Naive thymus-derived CD4-positive, alpha-beta T cell (primary cell): ENCODE measurements at places on chromosomes 7 and 10.

- no peak for DNase-seq
- H3K27me3 ChIP-seq, result no peaks in the 10 kb centered on the region
- no peak overlapping the region for H3K4me3 ChIP-seq
- H3K36me3 ChIP-seq, result no peaks in the 10 kb centered on the region
Observed at GRCh38 chr7:157905651-157906461, 569.1 kb downstream of the DNAJB6 start.

- H3K36me3 ChIP-seq, result no peaks in the 10 kb centered on the region
- H3K4me1 ChIP-seq, result no peaks in the 10 kb centered on the region
- no peak overlapping the region for H3K27ac ChIP-seq
- H3K4me3 ChIP-seq, result no peak overlapping the region
Observed at GRCh38 chr10:79004311-79004710, 64.5 kb upstream of the ZMIZ1 start.

GRCh38 chr7:156545979-156546378 lies 94.6 kb upstream of the RNF32 start:
- H3K4me3 ChIP-seq, result no peak overlapping the region
- no peak overlapping the region for H3K27ac ChIP-seq
- no peak for DNase-seq
- H3K27me3 ChIP-seq, result no peaks in the 10 kb centered on the region

DNA sequence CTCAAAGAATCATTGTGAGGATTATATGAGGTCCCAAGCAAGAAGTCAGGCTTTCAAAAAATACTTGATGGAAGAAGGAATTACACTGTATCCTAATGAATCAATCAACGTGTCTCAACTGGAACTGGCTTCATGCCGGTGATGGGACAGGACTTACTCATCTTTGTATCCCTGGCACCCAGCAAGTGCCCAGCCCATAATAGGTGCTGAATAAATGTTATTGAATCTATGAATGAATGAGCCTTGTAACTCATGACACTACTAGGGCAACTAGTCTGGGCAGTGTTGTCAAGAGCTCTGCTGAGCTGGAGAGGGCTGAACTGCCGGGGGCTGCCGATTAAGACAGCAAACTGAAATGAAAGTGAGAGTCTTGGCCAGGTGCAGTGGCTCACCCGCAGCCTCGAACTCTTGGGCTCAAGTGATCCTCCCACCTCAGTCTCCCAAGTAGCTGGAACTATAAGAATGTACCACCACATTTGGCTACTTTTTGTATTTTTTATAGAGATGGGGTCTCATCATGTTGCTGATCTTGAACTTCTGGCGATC lies 87.2 kb upstream of the KIF5B start:
- no peaks in the 10 kb centered on the region for H3K4me1 ChIP-seq
- H3K36me3 ChIP-seq, result no peaks in the 10 kb centered on the region
- no peak overlapping the region for H3K4me3 ChIP-seq
- no peak overlapping the region for H3K27ac ChIP-seq
- no peak for DNase-seq

DNA sequence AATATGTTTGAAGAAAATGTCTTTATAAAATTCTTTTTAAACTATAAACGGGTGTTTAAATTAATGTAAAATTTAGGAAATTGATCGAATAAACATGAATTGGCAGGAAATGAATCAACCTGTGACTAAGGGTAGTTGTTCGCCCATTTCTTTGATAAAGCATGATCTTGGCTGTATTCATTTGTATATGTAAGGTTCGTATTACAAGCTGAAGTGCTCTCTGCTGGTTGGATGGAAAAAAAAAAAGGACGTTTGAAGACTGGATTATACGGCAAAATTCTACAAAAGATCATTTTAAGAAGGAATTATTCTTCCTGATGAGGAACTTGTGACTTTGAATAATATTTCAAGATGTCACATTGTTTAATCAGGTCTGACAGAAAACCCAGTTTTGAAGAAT lies 185.4 kb upstream of the ANK3 start:
- H3K27me3 ChIP-seq, result no peaks in the 10 kb centered on the region
- peaks cover 3% of the 10 kb centered on the region for H3K36me3 ChIP-seq
- no peaks in the 10 kb centered on the region for H3K4me1 ChIP-seq
- no peak for DNase-seq
- H3K4me3 ChIP-seq, result no peak overlapping the region
- no peak overlapping the region for H3K27ac ChIP-seq

DNA sequence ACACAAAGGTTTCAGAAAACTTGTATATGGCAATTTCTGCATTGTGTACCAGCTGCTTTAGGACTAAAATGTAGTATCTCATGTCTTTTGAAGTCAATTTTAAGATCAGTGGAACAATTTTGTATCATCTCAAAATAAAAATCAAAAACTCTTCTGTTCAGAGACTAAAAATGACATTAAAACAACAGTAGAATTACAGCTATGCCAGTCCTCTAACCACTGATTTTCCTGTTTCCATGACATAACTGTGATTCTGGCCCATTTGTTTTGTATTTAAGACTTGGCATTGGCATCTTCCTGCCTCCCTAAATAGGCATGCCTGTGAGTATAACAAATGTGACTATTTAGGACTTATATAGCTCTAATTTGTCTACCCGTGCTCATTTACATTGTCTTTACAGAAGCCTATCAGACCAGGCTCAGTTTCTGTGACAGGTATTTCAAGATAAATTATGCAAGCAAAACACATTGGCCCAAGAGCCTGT lies 29.1 kb upstream of the VPS41 start:
- no peak overlapping the region for H3K4me3 ChIP-seq
- DNase-seq, result no peak
- H3K4me1 ChIP-seq, result no peaks in the 10 kb centered on the region
- no peak overlapping the region for H3K27ac ChIP-seq

DNA sequence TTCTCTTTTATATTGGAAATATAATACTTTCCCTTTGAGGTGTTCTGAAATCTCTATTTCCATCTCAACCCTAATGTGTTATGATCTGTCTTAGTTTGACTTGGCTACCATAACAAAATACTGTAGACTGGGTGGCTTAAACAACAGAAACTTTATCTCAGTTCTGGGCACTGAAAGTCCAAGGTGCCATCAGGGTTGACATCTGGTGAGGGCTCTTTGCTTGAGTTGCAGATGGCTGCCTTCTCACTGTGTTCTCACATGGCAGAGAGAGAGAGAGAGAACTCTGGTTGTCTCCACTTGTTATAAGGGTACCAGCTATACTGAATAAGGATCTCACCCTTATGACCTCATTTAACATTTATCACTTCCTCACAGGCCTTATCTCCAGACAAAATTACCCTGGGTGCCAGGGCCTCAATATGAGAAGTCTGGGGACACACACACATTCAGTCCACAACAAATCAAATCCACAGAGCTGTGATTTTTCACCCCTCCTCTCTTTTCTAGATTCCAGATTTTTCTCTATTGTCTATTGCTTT lies 104.5 kb downstream of the SRI start:
- H3K36me3 ChIP-seq, result no peaks in the 10 kb centered on the region
- DNase-seq, result no peak
- no peaks in the 10 kb centered on the region for H3K27me3 ChIP-seq
- H3K4me1 ChIP-seq, result no peaks in the 10 kb centered on the region
